ENCODE measurements at places on chromosomes 12 and 14.

DNA sequence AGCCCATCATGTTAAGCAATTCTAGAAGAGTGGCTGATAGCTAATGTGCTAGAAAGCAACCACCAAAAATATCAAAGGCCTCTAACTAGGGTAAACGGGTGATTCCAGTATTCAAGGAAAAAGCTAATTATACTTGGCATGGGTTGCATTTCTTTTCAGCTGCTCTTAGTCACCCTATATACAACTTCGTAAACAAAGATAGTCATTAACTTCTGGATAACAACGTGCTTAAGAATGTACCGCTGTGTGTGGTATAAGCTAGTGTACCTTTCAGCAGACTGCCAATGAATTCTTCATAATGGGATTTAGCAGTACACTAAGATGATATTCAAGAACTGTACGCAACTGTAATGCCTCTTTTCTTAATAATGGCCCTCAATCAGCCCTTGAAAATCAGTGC lies 42.2 kb upstream of the SLC6A13 start:
- no peak for DNase-seq

DNA sequence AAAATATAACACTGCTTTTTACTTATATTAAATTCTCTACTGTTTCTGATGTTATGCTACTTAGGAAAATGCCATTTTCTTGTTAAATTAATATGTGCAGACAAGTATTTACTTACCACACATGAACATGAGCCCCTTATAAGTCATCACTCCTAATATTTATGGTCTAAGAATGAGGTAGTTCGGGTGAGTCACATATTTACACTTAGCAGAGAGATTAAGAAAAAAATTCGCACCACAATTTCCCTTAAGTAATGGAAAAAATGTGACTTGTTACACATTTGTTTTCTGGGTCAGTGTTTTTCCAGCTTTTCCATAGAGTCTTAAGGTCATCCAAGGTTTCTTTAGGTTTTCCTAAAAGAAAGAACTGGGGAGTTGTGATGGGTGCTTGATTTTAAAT lies 68.3 kb downstream of the RERG start:
- DNase-seq, result no peak

DNA sequence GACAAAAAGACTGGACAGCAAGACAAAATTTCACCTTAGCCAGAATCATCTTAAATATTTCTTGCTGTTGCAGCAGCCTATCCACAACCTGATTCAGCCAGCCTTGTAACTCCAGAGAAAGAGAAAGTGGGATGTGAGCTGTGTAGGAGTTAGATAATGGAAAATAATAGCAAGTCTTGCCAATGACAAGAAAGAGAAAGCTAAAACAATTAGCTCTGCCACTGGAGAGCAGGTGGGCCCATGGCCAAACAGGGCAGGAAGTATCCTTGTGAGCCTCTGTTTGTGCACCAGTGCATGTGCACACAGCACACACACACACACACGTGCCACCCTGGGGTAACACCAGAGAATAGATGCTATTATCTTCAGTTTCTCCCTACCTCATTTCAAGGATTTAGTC lies 106.0 kb upstream of the CCDC196 start:
- no peak for DNase-seq

GRCh38 chr14:89284333-89285058 lies 132.5 kb downstream of the FOXN3 start:
- peak; percentile 13 for DNase-seq

- DNase-seq, result no peak
Observed at GRCh38 chr12:113248842-113249435, 27.7 kb downstream of the TPCN1 start.

DNA sequence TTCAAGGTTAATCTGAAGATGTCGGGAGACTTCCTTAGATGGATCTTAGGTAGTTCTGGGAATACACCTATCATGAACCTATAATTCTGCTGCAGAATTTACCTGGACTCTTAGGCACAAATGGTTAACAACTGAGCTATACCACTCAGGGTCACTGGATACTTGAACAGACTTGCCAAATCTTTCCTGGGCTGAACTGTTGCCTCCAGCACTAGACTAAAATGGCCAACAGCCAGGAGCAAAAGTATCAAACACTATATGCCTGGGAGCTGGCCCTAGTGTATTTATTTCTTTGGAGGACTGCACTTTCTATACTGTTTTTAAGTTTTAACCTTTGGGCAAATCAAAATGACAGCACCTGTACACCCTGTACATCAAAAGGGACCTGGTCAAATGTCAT lies 252.8 kb downstream of the TMEM117 start:
- no peak for DNase-seq

GRCh38 chr12:131603939-131604795 lies 106.7 kb upstream of the SFSWAP start:
- DNase-seq, result peak; percentile 52

DNA sequence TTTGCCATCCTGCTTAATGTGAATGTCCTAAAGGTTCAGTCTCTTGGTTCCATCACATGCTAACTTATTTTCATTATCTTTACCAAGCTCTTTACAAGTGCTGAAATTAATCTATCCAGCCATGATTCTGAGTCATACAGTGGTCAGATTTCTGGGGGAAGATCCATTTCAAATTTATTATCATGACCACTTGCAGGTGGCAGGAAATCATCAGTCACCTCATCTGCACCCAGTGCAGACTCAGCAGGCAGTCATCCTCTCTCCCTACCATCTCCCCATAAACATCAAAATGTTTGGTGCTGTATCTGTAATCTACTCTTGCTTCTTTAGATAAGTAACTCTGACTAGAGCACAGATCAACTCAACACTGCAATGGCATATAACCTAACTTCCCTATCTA lies 23.5 kb downstream of the ATG14 start:
- DNase-seq, result no peak

GRCh38 chr14:33237115-33237740 lies 298.5 kb downstream of the NPAS3 start:
- DNase-seq, result no peak

All from activated T-cell treated with anti-CD3 and anti-CD28 coated beads, Interleukin-2, amount 50 U/mL, for 48 hours (primary cell).